Thoracic aorta (tissue), 2 donors: ENCODE measurements at places on chromosomes 13 and 19.
A peak's percentile ranks its signal among the peaks of the same experiment; 100 is the strongest.

GRCh38 chr19:9580728-9581127, 3.6 kb downstream of the ZNF121 start:
- H3K27me3 ChIP-seq: no peaks in the 10 kb centered on the region
- no peak overlapping the region for H3K4me3 ChIP-seq
- H3K4me1 ChIP-seq: peaks cover 9% of the 10 kb centered on the region
- peaks cover 6% of the 10 kb centered on the region for H3K36me3 ChIP-seq
- no peak overlapping the region for H3K27ac ChIP-seq

GRCh38 chr13:68806125-68806524, 1301.5 kb upstream of the ATXN8OS start:
- no peak overlapping the region for H3K4me3 ChIP-seq
- no peak for DNase-seq

GRCh38 chr19:46365561-46365960, 18.7 kb downstream of the PPP5C start:
- no peak overlapping the region for H3K27ac ChIP-seq
- no peak for DNase-seq
- H3K27me3 ChIP-seq: no peaks in the 10 kb centered on the region
- H3K4me3 ChIP-seq: no peak overlapping the region
- no peaks in the 10 kb centered on the region for H3K4me1 ChIP-seq

DNA sequence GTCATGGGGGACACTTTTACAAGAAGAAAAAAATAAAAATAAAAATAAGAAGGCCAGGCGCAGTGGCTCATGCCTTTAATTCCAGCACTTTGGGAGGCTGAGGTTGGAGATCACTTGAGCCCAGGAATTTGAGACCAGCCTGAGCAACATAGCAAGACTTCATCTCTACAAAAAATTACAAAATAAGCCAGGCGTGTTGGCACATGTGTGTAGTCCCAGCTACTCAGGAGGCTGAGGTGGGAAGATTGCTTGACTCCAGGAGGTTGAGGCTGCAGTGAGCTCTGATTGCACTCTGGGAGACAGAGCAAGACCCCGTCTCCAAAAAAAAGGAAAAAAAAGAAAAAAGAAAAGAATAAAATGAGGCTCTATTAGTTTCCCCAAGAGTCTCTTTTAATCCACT, 157.0 kb downstream of the PTPRS start:
- no peak for DNase-seq
- H3K4me1 ChIP-seq: no peaks in the 10 kb centered on the region
- no peaks in the 10 kb centered on the region for H3K27me3 ChIP-seq

DNA sequence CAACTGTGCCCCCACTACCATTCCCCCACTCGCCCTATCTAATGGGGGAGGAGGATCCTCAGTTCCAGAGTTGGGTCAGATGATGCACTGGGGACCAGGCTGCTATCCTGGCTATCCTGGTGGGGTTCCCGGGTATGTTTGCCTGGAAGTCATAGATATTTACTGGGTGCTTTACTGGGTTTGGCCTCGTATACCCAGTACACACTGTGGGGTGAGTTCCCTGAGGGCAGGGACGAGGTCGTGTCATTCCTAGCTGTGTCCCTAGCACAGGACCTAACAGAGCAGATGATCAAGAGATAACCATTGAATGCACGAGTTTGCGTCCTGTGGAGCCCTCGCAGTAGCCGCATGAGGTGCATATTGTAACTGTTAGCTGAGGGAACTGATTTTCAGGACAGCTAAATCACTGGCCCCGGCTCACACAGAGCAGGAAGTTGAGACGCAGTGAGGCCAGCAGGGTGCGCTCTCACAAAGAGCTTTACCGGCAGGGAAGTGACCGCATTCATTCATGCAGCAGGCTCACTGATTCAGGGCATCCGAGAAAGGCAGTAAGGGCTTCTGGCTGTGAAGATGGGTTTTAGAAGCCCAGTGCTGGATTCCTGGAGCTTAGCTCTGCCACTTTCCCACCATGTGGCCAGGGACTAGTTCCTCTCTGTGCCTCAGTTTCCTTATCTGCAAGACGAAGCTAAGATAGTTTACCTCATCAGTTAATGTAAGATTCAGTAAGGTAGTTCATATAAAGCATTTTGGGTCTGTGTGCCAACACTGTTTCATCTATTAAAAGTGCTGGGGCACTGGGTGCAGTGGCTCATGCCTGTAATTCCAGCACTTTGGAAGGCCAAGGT, 6.0 kb downstream of the RUVBL2 start:
- no peaks in the 10 kb centered on the region for H3K27me3 ChIP-seq
- H3K36me3 ChIP-seq: peaks cover 7% of the 10 kb centered on the region
- no peak overlapping the region for H3K4me3 ChIP-seq
- H3K4me1 ChIP-seq: peaks cover 8% of the 10 kb centered on the region
- H3K27ac ChIP-seq: no peak overlapping the region

DNA sequence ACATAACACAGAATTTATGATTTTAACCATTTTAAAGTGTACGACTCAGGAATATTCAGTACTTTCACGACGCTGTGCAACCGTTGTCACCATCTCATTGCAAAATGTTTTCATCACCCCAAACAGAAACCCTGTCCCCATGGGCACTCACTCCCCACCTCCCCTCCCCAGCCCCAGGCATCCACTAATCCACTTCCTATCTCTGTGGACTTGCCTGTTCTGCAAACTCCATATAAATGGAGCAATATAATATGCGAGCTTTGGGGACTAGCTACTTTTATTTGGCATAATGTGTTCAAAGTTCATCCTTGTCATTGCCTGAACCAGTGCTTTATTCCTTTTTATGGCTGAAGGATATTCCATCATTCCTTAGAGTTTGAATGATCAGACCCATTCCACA, 7.3 kb upstream of the INSR start:
- no peak overlapping the region for H3K4me3 ChIP-seq
- no peaks in the 10 kb centered on the region for H3K27me3 ChIP-seq
- no peaks in the 10 kb centered on the region for H3K4me1 ChIP-seq

- no peaks in the 10 kb centered on the region for H3K36me3 ChIP-seq
- no peak overlapping the region for H3K27ac ChIP-seq
- H3K4me1 ChIP-seq: peaks cover 5% of the 10 kb centered on the region
Observed at GRCh38 chr19:10517760-10518443, 655 bp upstream of the S1PR5 start.

DNA sequence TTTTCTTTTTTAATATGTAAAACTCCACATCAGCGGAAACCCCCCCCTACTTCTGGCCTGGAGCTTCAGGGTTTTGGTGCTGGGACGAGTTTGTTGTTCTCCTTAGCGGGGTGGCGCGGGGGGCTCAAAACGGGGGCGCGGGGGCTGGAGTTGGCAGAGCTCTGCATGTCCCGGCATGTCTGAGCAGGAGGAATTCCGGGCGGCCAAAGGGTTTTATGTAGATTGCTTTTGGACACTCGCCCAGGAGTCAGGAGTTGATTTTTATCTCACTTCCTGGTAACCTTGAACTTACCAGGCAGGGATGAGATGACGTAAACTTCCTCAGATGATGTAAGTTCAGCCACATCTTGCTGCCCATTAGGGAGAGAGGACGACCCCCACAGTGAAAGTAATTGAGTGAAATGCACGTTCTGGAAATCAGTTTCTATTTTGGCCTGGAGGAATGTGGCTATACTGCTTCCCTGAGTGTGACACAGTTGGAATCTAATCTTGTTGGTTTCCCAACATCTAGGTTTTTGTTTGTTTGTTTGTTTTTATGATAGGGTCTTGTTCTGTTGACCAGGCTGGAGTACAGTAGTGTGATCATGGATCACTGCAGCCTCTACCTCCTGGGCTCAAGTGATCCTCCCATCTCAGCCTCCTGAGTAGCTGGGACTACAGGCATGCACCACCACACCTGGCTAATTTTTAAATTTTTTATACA, 21.0 kb upstream of the GDF15 start:
- peaks cover 6% of the 10 kb centered on the region for H3K36me3 ChIP-seq
- H3K4me1 ChIP-seq: peaks cover 12% of the 10 kb centered on the region
- DNase-seq: peak; percentile 40
- H3K4me3 ChIP-seq: peak overlapping the region; percentile 51

GRCh38 chr19:17052439-17052838, 22.8 kb downstream of the HAUS8 start:
- H3K27ac ChIP-seq: no peak overlapping the region
- no peak for DNase-seq
- H3K4me3 ChIP-seq: no peak overlapping the region
- no peaks in the 10 kb centered on the region for H3K4me1 ChIP-seq
- peaks cover 12% of the 10 kb centered on the region for H3K36me3 ChIP-seq
- H3K27me3 ChIP-seq: no peaks in the 10 kb centered on the region

DNA sequence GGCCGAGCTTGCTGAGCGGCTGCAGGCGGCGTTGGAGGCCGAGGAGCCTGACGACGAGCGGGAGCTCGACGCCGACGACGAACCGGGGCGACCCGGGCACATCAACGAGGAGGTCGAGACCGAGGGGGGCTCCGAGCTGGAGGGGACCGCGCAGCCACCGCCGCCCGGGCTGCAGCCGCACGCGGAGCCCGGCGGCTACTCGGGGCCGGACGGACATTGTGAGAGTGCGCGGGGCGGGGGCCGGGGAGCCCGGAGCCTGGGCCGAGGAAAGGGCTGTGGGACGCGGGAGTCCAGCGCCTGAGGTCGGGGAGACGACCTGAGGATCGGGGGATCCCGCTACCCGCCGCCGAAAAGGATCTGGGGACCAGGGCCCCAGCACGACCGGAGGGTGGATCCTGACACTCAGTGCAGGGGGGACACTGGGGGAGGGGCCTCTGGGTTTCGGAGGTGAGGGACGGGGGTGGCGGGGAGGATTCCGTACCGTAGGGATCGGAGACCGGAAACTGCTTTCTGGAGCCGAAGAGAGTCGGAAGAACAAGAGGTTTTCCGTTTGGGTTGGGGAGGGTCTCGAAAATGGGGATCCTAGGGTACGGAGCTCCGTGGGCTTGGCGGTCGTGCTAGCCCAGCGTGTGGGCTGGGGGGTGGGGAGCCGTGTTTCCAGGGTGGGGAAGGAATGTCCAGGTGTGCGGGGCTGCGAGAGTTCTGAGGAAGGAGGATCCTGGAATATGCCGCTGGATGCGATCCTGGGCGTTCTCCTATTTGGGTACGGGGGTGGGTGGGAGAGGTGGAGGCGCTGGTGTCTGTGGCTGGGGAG, 616 bp downstream of the HNRNPUL1 start:
- H3K27ac ChIP-seq: peak overlapping the region; percentile 99
- no peak for DNase-seq
- H3K4me3 ChIP-seq: peak overlapping the region; percentile 95
- H3K27me3 ChIP-seq: no peaks in the 10 kb centered on the region
- peaks cover 18% of the 10 kb centered on the region for H3K4me1 ChIP-seq

DNA sequence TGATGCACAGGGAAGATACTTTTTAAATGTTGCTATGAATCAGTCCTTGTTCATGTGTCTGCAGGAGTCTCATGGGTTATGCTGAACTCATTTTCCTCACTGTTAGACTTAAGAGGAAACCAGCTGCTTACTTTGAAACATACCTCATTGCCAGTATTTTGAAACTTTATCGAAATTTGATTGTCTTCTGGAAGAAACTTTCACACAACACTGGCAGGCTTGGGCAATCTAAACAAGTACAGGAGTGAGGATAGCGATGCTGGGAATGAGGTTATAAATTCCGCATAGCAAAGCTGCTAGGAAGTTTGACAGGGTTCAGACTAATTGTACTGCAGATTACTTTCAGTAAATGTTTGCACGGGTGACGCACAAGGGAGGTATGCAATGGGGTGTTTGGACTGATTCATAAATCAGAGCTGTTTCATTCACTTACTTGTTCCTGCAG, 245.7 kb downstream of the DNAJC15 start:
- no peak overlapping the region for H3K27ac ChIP-seq
- H3K36me3 ChIP-seq: no peaks in the 10 kb centered on the region
- no peaks in the 10 kb centered on the region for H3K4me1 ChIP-seq
- no peaks in the 10 kb centered on the region for H3K27me3 ChIP-seq
- DNase-seq: no peak

GRCh38 chr13:48477191-48477855, 55.6 kb downstream of the RCBTB2 start:
- no peaks in the 10 kb centered on the region for H3K27me3 ChIP-seq
- H3K4me1 ChIP-seq: no peaks in the 10 kb centered on the region
- no peaks in the 10 kb centered on the region for H3K36me3 ChIP-seq

GRCh38 chr19:35267353-35267817, 1.4 kb upstream of the USF2 start:
- peak overlapping the region; percentile 100 for H3K4me3 ChIP-seq
- H3K27ac ChIP-seq: peak overlapping the region; percentile 99
- no peaks in the 10 kb centered on the region for H3K27me3 ChIP-seq
- H3K36me3 ChIP-seq: peaks cover 17% of the 10 kb centered on the region
- H3K4me1 ChIP-seq: peaks cover 33% of the 10 kb centered on the region
- DNase-seq: no peak

- no peak overlapping the region for H3K27ac ChIP-seq
- peaks cover 4% of the 10 kb centered on the region for H3K4me1 ChIP-seq
- DNase-seq: no peak
- H3K4me3 ChIP-seq: no peak overlapping the region
Observed at GRCh38 chr19:51370230-51370629, 1.4 kb upstream of the CLDND2 start.

GRCh38 chr13:108833531-108833930, 204.1 kb downstream of the MYO16 start:
- H3K4me1 ChIP-seq: no peaks in the 10 kb centered on the region
- H3K4me3 ChIP-seq: no peak overlapping the region
- no peaks in the 10 kb centered on the region for H3K36me3 ChIP-seq
- DNase-seq: no peak

GRCh38 chr13:51270623-51271415, 48.6 kb downstream of the FAM124A start:
- H3K4me1 ChIP-seq: no peaks in the 10 kb centered on the region
- no peaks in the 10 kb centered on the region for H3K36me3 ChIP-seq
- no peak overlapping the region for H3K27ac ChIP-seq
- H3K4me3 ChIP-seq: no peak overlapping the region
- no peaks in the 10 kb centered on the region for H3K27me3 ChIP-seq

GRCh38 chr13:81473366-81473899, 1132.5 kb upstream of the SPRY2 start:
- H3K4me1 ChIP-seq: no peaks in the 10 kb centered on the region
- H3K4me3 ChIP-seq: no peak overlapping the region
- H3K27me3 ChIP-seq: no peaks in the 10 kb centered on the region
- H3K36me3 ChIP-seq: no peaks in the 10 kb centered on the region
- DNase-seq: no peak

GRCh38 chr19:7083076-7083956, 13.8 kb downstream of the ZNF557 start:
- H3K4me1 ChIP-seq: no peaks in the 10 kb centered on the region
- H3K36me3 ChIP-seq: peaks cover 67% of the 10 kb centered on the region
- H3K27me3 ChIP-seq: no peaks in the 10 kb centered on the region

DNA sequence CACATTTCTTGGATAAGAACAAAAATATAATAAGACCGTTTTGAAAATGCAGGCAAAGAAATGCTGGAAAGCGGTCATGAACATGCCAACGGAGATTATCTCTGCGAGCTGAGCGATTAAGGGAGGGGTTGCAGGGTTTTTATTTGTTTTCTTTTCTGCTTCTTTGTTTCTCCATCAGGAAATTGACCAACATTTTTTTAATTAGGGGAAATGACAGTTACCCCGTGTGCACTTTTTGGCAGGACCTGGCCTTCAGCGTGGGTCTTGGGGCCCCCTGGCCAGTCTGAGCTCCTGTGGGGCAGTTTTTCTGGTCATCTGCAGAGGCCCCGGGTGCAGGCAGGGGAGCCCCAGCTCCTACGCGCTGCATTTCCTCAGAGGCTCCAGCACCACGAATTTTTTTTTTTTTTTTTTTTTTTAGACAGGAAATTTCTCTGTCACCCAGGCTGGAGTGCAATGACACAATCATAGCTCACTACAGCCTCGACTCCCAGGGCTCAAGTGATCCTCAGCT, 31.3 kb upstream of the HOMER3 start:
- no peak overlapping the region for H3K27ac ChIP-seq
- DNase-seq: no peak
- H3K27me3 ChIP-seq: no peaks in the 10 kb centered on the region
